Endothelial cell of umbilical vein (primary cell): ENCODE measurements at places on chromosomes 1 and 21.

GRCh38 chr1:243416495-243416894 is 160.7 kb downstream of the SDCCAG8 start:
- DNase-seq, result no peak

DNA sequence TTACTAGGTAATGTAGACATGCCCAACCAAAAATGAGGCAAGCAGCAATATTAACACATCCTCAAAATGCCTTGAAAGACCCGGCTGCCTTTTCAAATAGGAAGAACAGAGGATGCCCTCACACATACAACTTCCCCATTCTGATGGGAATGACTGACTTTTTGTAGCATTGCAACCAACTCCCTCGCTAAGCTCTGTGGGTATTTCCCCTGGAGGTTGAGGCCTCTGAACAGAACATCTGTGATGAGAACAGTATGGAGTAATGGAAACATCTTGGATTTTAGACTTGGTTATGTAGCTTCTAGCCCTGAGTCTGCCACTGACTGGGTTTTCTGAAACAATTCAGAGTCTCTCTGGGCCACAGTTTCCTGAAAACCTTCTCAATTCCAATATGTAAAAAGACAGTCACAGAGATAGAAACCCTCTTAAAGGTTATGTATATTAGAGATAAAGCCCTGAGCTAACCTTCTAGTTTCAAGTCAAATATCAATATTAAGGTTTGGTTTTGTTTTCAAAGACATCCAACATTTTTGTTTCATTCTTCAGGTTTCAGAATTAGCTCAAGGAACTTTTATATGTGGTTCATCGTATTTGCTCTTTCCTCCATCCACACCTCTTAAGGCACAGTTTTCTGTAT is 311.5 kb downstream of the SETD4 start:
- no peak for DNase-seq

DNA sequence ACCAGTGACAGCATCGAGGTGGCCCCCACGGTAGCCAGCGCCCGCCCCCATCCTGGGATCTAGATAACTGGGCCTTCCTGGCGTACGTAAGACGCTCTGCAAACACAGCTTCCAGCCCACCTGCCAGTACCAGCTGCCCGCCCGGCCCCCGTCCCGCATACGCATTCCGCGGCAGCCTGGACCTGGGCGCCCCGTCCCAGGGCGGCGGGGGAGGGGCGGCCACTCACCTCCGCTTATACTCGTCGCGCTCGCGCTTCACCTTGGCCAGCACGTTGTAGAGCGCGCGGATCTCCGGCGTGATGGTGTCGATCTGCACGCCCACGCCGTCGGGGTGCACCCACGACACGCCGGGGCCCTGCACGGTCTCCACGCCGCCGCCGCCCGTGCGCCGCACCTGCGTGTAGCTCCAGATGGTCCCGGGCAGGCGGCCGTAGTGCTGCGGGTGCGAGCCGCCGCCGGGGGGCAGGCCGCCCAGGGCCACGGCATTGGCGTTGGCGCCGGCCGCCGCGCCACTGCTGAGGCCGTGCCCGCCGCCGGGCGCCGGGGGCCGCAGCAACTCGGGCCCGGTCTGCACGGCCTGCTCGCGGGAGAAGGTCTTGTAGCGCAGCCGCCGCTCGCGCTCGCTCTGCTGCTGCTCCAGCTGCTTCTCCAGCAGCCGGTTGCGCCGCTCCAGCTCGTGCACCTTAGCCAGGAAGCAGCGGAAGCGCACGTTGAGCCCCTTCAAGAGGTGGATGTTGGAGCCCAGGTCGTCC is 859 bp downstream of the IFFO2 start:
- peak; percentile 40 for DNase-seq

DNA sequence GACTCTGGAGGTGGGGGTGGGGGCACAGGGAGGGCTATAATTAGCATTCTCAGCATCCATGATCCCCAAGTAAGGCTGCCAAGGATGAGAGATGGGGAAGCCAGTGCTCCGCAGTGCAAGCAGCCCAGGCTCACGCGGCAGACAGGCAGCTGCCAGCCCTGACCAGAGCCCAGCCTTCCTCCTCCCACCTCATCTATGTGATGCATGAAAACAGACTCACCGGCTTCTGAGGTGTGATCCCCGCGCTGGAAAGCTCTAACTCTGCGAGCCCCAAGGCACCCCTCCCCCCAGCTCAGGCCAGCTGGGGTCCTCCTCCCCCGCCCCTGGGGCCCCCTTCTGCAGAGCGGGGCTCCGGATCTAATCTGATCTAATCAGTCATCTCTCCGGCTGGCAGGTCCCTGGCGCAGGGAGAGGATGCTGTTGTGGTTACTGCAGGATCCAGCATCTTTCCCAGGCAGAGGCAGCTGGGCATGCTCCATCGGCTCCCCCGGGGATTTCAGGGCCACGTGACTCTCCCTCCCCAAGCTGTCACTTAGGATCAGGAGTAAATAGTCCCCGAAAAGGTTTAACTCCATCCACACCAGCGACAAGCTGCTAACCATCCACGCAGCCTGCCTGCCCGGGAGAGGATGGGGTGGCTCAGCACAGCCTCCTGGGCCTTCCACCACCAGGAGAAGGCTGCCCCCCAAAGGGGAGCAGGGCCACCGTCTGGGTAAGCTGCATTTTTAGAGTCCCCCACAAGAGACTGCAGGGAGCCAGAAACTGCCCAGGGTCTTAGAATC is at the start of gene PLEKHA6:
Gene PLEKHA6 (minus strand): TSS at position 456 of the 782 bp plus-strand sequence. CDS start 86,202 bp downstream, outside the sequence.
- no peak for DNase-seq

DNA sequence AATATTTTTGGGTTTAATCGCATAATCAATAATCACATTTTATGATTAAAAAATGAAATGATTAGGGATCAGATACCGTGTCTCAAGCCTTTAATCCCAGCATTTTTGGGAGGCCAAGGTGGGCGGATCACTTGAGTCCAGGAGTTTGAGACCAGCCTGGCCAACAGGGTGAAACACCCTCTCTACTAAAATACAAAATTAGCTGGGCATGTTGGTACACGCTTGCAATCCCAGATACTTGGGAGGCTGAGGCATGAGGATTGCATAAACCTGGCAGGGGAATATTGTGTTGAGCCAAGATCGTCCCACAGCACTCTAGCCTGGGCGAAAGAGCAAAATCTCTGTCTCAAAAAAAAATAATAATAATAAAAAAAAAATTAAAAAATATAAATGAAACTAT is 1581.4 kb downstream of the KCNT2 start:
- DNase-seq, result no peak

- no peak for DNase-seq
These were observed at the start of gene KCND3 for GRCh38 chr1:111989531-111990025. KCND3 (minus strand) TSS chr1:111989668.

GRCh38 chr1:86239490-86239889 is 82.9 kb upstream of the COL24A1 start:
- DNase-seq, result no peak

DNA sequence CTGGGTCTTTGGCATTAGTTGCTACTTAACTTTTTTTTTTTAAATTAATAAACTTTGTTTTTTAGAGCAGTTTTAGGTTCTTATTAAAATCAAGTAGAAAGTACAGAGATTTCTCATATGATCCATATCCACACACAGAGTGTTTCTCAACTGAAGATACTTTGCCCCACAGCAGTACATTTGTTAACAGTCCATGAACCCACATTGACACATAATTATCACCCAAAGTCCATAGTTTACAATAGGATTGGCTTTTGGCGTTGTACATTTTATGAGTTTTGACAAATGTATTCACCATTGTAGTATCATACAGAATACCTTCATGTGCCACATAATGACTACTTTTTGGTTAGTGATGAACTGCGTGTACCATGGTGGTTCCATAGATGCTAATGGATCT is 106.8 kb downstream of the ADGRL2 start:
- no peak for DNase-seq

- DNase-seq, result no peak
These were observed 4.0 kb upstream of the UAP1 start for GRCh38 chr1:162557536-162557935.

DNA sequence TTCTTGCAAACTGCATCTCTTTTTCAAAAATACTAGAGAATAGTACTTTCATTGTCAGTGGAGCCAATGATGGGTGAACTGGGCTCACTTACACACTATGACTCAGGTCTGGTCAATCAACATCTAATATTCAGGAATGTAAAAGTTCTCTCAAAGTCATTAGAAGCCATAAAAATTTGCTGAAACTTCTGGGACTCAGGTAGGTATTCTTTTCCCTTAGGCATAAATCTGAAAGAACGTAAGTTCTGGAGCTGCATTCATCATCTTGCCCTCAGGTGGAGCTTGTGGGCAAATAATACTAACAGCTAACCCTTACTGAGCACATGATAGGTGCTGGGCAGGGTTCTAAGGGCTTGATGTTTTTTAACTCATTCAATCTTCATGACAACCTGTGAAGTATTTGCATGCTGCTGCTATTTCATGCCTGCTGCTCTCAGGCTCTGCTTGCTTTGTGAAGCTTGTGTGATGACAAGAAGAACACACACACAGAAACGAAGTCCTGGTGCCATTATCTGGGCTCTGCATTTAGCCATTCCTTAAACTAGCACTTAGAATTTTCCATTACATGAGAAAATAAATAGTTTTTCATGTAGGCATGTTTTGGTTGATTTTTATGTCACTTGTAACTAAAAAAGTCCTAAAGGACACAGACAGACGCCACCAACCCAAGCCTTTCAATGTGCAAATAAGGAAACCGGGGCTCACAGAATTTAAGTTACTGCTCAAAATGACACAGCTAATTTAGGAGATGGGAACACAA is 394.2 kb upstream of the LYPLAL1 start:
- no peak for DNase-seq

GRCh38 chr1:193322211-193322610 is 135.8 kb upstream of the B3GALT2 start:
- DNase-seq, result peak; percentile 78

- no peak for DNase-seq
These were observed 987 bp downstream of the MED8 start for GRCh38 chr1:43388613-43389012.

- no peak for DNase-seq
These were observed 260.3 kb downstream of the FAF1 start for GRCh38 chr1:50699795-50700194.

- no peak for DNase-seq
These were observed 126.7 kb downstream of the PRRX1 start for GRCh38 chr1:170790651-170791071.

DNA sequence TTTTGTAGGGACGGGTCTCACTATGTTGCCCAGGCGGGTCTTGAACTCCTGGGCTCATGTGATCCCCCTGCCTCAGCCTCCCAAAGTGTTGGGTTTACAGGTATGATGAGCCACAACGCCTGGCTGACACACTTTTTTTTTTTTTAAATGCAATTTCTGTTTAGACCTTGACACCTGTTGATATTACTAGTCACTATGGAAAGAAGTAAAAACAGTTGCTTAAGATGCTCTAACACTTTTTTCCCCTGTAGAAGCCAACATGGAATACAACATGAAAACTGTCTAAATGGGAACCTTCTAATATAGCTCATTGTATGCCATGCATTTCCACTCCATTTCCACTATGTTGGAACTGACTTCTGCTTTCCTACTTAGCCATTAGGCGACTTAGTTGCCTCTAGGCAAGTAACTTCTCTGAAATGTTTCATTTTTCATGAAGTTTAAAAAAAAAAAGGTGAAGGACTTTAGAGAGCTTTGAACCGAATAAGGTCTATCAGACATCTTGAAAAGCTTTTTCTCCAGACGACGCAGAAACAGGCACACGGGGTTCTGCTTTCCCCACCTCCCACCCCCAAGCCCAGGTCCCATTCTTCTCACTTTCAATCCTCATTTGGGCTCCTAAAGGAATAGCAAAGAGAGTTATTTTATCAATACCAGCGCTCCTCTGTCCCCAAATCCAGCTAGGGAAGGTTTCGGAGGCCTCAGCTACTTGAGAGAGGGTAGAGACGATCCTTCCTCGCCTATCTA is 648 bp upstream of the DR1 start:
- no peak for DNase-seq

GRCh38 chr1:241611063-241611462 is 29.1 kb downstream of the CHML start:
- peak; percentile 74 for DNase-seq

DNA sequence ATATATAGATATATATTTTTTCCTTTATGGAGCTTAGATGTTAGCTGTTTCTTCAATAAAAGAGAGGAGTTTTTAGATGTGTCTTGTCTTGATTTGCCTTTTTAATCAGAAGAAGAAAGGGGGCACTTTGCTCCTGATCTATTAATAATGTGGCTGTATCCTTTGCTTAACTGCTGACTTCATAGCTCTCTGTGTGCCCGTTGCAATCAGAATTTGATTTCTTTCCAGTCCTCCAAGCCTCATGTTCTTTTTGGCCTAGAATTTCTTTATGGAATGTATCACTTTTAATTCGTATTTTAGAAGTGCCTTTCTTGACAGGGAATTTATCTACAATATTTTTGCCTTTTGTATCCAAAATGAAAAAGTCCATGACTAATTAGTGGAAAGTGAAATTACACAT is 85.3 kb downstream of the C1orf21 start:
- DNase-seq, result no peak

DNA sequence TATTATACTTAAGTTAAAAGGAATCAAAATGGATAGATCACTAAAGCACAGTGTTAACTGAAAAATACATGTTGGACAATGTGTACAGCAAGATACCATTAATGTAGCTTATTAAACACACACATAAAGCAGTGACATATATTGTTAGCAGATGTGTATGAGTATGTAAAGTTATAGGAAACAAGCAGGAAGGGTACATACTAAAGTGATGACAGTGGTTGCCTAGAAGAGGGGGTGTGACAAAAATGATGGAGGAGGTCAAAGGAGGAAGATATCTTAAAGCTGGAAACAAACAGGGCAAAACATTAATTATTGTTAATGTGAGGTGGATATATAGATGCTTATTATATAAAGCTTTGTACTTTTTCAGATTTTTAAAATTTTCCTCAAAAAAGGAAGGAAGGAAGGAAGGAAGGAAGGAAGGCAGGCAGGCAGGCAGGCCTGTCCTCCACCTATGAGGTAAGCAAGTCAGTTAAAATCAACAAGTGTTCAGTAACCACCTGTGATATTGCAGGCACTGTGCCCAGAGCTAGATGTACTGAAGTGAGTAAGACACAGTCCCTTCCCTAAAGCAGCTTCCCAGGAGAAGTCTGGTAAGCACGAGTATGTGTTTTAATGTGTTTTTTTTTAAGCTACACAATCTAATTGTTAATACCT is 252.9 kb upstream of the NR5A2 start:
- peak; percentile 83 for DNase-seq

GRCh38 chr21:38527737-38528136 is 29.5 kb upstream of the ERG start:
- DNase-seq, result no peak

GRCh38 chr1:201637282-201638079 is 98.6 kb downstream of the NAV1 start:
- DNase-seq, result no peak

GRCh38 chr1:11772458-11772857 is 10.5 kb downstream of the C1orf167 start:
- no peak for DNase-seq

DNA sequence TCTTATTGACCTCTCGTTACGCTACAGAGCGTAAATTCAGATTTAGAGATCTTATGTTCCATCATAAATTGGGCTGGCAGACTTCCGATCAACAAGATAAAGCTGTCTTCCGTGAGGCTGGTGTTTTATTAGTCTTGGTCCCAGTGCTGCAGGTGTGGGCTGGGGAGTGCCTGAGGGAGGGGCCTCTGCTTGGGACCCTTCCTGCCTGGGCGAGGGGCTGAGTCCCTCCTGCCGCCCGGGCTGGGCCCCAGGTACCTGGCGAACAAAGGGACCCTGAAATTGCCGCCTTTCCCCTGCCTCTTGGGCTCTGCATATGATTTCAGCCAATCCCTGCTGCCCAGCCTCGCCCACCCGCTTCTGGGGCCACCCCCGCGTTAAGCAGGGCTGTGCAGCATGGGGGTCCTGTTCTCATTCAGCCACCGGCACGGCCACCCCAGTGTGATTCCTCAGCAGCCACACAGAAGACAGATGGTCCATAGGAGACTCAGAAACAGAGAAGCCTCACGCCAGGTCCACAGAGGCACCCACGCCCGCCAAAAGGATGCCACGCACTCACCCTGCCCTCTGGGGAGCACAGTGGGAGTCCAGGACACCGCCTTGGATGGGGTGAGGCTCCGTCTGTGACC is 6.1 kb upstream of the SAMD11 start:
- no peak for DNase-seq
